ENCODE measurements at places on chromosomes 1 and 21.

DNA sequence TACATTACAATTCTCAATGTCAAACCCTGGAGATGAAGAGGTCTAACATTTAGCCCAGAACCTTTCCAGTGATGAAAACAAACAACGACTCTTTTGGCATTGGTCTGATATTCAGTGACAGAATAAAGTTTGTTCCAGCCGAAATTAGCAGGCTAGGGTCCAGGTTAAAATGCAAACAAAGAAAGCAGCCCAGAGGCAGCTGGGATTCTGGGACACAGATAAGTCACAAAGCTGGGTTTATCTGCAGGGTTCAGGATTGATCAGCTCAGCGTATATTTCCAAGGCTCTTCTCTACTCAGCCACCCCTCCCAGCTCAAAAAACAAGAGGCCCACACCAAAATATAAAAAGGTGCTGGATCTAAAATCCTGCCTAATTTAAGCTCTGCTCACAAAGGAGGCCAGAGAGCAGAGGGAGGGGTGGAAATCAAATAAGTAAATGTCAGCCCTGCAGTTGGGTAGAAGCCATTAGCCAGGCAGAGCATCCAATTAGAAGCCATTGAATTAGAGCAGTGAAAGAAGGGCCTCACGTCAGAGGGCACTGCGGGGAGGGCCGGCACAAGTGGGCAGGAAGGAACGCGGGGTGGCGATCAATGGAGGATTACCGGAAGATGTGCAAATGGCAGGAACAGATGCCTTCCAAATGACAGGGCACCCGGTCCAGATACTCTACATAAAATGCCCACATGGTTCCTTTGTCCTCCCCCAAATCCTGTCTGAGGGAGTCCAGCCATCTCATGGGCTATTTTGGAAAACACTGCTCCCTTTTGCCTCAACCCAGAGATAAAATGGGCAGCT lies 3.2 kb upstream of the KLHDC8A start:
- no peak for DNase-seq

GRCh38 chr1:18144916-18145647 lies 37.5 kb downstream of the IGSF21 start:
- no peak for DNase-seq

DNA sequence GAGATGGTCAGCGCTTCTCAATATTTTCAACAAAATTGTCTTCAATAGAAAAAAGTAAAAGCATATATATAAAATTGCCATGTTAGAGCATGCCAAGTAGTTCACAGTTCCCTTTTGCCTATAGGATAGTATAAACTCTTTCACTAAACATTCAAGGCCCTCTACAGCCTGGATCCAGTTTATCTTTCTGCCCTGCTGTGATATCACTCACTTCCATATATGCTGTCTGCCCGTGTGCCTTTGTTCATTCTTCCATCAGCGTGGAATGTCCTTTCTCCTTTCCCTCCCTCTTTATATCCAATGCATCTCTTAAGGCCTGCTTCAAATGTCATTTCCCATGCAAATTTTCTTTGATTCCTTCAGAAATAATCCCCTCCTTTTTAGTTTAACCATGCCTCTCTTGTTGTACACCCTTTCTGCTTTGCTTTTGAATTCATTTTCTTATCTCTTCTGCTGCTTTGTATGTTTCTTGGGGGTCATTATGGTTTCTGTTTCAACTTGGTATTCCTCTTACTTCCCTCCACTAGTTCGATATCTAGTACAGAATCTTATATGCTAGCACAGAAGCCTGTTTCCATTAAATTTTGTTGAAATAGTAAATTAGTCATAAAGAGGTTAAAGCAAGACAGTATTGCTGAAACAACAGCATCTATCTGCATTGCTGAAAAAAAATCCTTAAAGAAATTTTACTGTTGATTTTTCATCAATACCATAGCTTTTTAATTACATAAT lies 44.7 kb downstream of the XCL2 start:
- DNase-seq = no peak

- no peak for DNase-seq
These were observed 76.8 kb downstream of the POU2F1 start for GRCh38 chr1:167297222-167298214.
